H1 (cell line): ENCODE measurements at places on chromosomes 7 and 10. TPM values are rescaled to one million over a fixed set of nuclear protein-coding genes. Genes with fewer than 3 reads are reported as not detected.

The BMS1 gene
- polyA plus RNA-seq = 3.7 and 3.8 TPM in 2 replicates

The DMTF1 gene
- 70.7 and 115 TPM in 2 replicates for polyA plus RNA-seq

The MEPCE gene
- 22.8 and 25.8 TPM in 2 replicates for polyA plus RNA-seq

The SAP25 gene
- 3.6 and 8.2 TPM in 2 replicates for polyA plus RNA-seq

The PROSER2 gene
- polyA plus RNA-seq = 3.9 and 6.5 TPM in 2 replicates

The SDK1 gene
- polyA plus RNA-seq = 3.3 and 4.7 TPM in 2 replicates

The BUD31 gene
- 46.7 and 72.0 TPM in 2 replicates for polyA plus RNA-seq

The VAX1 gene
- polyA plus RNA-seq = 0.09 TPM in 1 of 2 replicates, not detected in the other

The TMEM184A gene
- 2.1 and 3.0 TPM in 2 replicates for polyA plus RNA-seq

The GPR37 gene
- polyA plus RNA-seq = 1.5 and 3.1 TPM in 2 replicates
